Activated T-helper 9 cell treated with anti-CD3 and anti-CD28 coated beads, Interleukin-2, amount 50 U/mL, for 16 hours (primary cell): ENCODE measurements at places on chromosomes 5 and 9.

DNA sequence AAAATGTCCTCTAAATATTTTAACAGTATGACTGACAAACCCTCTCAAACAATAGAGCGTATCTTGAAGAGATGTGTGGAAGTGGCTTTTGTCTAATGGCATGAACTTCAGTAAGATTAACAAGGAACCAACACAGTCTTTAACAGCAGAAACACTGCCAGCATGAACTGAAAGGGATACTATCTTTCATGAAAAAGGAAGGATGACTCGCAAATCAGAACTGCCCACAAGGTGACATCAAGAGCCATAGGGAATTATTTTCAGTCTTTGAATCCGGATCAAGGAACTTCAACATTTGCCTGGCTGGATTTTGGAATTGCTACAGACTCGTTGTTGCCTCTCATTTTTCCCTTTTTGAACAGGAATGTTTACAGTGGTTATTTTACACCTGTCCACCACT is 5.1 kb upstream of the HEXB start:
- no peak for DNase-seq

DNA sequence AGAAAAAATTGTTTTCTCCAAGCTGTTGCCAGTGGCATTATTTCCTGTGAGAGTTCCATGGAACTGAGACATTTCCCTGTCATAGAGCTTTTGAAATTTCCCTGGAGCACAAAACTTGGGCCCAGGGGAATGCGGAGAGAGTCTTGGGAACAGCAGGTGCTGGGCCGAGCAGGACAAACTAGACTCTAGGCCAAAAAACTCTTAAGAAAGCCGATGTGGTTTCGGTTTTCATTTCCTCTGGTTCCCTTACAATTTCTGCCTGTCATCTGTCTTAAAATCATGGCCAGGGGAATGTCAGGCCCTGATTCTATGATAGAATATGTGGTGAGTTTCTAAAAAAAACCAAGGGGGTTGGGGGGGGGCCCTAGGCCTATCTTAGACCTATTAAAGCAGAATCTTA is 4.6 kb downstream of the SLC35A4 start:
- DNase-seq: no peak

DNA sequence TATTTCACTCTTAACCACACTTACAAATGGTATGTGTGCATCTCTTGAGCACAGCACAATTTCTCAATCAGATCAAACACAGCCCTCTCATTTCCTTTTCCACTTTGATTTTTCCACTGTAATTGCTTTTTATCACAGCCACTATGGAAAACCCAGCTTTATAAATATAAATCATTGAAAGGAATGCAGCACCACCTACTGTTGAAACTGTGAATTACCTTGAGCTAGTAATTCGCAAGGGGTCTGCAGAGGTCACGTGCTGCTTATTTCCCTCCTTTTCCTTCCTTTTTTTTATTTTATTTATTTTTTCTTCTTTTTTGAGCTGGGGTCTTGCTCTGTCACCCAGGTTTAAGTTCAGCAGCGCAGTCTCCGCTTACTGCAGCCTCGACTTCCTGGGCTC is 76.9 kb downstream of the CDH6 start:
- DNase-seq: no peak

DNA sequence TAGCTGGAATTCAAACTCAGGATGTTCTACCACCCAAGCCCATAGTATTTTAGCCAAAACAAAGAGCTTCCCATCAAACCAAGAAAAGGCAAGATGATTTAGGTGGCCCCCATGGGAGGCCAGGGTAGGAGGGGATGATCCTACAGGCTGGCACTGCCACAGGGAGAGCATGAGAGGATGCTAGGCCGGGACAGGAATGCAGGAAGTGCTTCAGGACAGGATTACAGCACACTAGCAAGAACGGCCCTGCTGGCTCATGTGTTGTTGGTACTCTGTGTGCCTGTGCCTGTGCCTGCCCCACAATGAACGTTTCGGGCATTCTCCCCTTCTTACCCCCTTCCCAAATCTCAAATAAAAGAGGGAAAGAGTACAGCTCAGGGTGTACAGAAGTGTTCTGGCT is 110.7 kb upstream of the TRIM32 start:
- DNase-seq: no peak

- no peak for DNase-seq
Measured at GRCh38 chr9:133090187-133090586, 28.4 kb downstream of the CEL start.

DNA sequence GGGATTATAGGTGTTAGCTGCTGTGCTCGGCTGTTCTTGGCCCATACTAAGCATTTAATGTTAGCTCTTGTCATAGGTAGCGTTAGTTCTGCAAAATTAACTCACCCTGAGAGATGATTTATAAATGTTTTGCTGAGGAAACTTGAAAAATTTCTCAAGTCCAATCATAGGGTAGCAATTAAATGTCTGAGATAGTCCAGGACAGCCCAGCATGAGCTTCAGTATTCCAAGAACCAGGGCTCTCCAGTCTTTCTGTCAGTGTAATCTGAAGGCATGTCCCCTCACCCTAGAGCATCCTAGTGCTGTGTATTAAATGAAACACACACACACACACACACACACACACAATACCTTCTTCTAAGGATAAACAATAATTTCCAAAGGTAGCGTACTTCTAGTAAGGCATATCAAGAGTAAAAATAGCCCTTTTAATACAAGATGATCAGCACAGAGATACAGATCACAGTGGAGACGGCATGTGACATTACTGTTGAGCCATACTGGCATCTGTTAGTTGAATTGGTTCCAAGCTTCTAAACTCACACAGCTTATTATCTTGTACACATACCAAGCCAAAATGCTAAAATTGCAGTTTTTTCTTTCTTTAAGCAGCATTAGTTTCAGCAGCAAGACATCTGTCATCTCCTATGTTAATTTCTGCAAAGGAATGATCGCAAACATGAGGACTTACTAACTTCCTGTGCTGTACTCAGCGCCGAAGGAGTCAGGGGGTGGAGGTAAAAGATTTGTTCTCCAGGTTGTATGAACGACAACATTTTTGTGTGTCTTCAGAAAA is 46.3 kb upstream of the JMY start:
- no peak for DNase-seq

DNA sequence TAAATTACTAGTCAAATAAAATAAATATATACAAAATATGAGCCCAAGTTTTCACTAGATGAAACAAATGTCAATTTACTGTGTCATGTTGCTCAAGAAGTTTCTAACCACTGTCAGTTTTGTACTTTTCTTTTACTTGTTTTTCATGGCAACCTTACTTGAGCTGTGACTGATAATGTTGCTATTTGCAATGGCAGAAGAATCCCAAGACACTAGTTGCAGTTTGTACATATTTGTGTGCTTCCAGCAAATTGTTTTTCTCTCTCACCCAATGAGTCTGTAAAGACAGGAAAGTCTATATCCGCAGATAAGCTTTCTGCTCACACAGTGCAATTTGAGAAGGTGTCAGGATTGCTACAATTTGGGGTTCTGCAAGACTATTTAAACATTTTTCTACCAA is 338.6 kb upstream of the PCSK5 start:
- DNase-seq: no peak

- no peak for DNase-seq
Measured at GRCh38 chr5:56028708-56029107, 33.9 kb upstream of the IL6ST start.

DNA sequence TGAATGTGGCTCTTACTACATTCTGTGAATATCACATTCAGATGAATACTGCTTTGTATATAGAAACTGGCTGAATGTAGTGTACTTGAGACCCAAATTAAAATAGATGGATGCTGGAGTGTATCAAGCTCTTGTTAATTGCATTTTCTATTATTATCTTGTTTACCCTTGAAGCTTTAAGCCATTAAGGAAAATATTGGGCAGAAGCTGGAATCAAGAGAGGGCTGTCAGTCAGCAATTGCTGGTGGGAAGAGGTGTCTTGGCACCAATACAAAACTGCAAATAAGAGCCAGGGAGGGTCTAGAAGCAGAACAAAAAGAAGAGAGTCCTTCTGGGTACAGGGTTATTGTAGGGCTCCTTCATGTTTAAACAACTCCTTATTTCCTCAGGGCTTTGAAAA is 38.8 kb downstream of the MUSK start:
- DNase-seq: no peak

GRCh38 chr9:129146441-129146941 is 31.6 kb downstream of the IER5L start:
- DNase-seq: no peak

DNA sequence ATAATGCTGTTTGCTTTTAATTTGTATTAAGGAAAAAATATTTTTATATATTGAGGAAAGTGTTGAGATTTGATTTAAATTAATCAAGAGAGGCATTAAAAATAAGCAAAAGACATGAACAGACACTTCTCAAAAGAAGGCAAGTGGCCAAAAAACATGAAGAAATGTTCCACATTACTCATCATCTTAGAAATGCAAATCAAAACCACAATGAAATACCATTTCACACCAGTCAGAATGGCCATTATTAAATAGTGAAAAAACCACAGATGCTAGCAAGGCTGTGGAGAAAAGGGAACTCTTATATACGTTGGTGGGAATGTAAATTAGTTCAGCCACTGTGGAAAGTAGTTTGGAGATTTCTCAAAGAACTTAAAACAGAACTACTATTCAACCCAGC is 45.9 kb downstream of the RANBP17 start:
- DNase-seq: no peak

DNA sequence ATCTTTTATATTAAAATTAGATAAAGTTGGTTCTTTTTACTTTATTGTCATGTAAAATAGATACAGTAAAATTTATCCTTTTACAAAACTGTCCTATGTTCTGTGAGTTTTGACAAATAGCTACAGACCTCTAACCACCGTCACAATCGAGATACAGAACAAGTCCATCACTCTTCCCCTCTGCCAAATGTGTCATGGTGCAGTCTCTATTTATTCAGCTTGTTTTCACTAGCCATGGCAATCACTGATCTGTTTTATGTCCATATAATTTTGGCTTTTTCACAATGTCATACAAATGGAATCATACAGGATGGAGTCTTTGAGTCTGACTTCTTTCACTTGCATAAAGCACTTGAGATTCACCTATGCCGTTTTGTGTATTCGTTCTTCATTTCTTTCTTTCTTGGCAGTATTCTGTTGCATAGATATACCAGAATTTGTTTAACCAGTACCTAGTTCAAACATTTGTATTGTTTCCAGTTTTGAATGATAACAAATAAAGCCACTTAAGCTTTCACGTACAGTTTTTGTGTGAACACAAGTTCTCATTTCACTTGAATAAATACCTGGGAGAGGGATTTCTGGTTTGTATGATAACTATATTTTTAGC is 273.2 kb upstream of the MPDZ start:
- DNase-seq: no peak

DNA sequence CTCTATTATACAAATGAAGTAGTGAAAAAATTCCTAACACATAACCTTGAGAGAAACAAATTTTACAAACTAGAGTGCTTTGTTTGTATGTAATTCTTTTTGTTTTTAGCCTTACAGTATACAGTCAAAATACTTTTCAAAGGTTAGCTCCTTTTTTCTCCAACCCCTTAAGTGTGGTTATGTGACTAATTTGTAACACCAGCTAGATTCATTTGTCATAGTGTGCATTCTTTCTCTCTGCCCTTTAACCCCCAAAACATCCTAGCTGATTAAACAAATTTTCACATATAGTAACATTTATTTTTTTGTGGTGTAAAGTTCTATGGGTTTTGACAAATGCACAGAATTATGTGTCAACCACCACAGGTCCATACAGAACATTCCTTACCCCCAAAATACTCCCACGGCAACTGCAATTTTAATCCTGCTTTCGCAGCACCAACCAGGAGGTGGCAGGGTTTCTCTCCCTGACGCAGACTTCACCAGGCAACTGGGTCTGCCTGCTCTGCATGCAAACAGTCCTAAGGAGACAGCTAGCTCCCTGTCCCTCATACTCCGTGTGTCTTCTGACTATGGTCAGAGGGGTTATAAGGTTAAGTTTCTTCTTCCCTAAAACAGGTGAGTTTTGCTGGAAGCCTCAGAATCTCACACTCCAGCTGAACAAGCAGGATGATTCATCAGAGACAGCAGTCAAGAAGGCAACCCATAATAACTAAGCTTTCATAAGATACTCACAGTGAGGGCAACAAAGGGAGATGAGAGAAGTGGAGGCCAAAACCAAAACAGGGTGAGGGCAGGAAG is 44.5 kb upstream of the NR5A1 start:
- no peak for DNase-seq

- no peak for DNase-seq
Measured at GRCh38 chr5:72255237-72255636, 64.8 kb downstream of the MRPS27 start.

DNA sequence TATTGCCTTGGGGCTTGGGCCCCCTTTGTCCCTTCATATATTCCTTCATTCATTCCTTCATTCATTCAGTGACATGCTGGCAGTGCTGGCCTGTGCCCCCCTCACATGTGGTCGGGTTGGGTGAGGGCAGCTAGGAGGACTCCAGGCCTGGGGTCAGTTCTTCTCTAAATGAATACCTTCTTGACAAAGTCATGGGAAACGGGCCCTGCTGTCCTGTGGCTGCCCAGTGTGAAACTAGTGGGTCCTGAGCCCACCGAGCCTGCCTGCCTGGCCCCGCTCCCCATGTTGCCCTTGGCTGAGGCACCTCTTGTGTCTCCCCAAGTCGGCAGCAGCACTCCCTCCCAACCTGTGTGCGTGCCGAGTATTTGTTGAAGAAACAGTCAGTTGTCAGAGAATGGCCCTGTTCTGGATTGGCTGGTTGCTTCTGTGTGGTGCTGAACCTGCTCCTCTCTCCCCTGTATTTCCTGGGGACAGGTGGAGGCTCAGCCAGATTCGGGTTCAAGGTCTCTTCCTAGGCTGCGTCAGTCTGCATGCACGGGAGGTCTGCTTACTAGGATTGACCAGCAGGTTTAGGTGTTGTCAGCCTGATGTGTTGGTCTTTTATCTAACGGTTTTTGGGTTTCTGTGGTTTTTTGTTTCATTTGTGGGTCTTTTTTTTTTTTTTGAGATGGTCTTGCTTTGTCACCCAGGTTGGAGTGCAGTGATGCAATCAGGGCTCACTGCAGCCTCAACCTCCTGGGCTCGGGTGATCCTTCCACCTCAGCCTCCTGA is 3.0 kb upstream of the CEL start:
- DNase-seq: no peak

DNA sequence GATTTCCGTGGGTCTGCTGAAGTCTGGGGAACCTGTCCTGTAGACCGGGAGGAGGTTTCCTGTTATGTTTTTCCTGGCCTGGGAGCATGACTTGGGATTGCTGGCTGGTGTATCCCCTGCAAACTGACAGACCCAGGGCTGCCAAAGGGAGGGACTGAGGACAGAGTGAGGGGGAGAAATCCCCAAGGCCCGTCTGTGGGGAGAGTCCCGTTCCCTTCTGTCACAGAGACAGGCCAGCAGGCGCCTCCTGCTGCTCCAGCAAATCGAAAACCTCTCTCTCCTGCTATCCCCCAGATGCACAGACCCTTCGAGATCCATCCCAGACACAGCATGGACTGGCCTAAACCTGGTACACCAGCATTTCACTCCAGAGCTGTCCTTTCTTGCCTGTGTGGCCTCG is 56.2 kb upstream of the ALDH1B1 start:
- no peak for DNase-seq

- no peak for DNase-seq
Measured at GRCh38 chr5:62093976-62094375, 212.0 kb upstream of the KIF2A start.

- DNase-seq: peak; percentile 1
Measured at GRCh38 chr9:19934301-19934871, 145.5 kb upstream of the SLC24A2 start.

GRCh38 chr9:89603767-89604665 is 796 bp upstream of the GADD45G start:
- peak; percentile 10 for DNase-seq
